ENCODE measurements at places on chromosomes 5 and 9.

DNA sequence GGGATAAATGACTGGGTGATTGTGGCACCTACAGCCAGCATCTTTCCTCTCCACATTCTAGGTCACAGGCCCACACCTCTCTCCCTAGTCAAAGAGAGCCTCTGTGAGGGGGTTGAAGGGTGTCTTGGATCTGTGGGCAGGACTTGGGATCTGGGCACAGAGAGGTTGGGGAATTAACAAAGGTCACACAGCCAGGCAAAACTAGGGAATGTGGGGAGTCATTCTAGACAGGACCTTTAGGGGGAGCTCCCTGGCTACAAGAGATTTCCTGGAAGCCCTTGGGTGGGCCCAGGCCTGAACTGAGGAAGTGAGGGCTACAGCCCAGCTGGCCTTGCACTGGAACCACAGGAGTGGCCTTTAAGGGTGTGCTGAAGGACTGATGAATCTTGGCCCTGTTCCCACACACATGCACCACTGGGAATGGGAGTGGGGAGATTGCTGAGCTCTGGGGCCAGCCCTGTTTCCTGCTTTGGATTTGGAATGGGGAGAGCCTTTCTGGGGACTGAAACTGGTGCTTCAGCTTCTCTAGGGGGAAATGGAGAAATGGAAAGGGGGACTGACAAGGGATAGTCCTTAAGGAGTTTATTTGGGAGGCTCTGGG lies 12.4 kb upstream of the CXXC5 start:
- DNase-seq, result no peak

DNA sequence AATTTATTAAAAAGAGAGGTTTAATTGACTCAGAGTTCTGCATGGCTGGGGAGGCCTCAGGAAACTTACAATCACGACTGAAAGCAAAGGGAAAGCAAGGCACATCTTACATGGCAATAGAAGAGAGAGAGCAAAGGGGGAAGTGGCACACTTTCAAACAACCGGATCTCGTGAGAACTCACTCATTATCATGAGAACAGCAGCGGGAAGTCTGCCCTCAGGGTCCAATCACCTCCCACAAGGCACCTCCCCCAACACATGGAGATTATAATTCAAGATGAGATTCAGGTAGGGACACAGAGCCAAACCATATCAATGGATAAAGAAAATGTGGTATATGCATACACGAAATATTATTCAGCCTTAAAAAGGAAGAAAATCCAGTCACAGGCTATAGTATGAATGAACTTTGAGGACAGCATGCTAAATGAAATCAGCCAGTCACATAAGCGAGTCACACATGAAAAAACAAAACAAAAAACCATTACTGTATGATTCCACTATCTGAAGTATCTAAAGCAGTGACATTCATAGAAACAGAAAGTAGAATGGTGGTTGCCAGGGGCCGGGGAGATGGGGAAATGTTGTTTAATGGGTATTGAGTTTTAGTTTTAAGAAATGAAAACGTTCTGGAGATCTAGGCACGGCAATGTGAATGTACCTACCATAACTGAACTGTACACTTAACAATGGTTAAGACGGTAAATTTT lies 83.4 kb upstream of the PCA3 start:
- DNase-seq, result no peak

DNA sequence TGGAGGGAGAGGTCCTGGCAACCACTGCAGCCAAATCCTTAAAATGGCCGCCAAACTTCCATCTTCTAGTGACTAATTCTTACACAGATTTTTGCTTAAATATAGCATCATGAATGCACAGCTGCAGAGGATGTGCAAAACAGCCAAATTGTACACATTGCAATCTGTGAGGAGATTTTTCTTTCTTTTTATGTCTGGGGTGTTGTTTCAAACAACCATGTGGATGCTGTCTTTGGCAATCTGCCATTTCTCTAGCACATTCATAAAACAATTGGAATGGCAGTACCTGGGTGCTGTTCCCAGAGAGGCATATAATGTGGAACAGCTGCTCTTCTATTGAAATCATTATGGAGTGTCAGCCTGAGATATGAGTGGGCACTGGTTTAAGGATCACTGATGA lies 1082.9 kb upstream of the SEMA6A start:
- DNase-seq, result no peak

DNA sequence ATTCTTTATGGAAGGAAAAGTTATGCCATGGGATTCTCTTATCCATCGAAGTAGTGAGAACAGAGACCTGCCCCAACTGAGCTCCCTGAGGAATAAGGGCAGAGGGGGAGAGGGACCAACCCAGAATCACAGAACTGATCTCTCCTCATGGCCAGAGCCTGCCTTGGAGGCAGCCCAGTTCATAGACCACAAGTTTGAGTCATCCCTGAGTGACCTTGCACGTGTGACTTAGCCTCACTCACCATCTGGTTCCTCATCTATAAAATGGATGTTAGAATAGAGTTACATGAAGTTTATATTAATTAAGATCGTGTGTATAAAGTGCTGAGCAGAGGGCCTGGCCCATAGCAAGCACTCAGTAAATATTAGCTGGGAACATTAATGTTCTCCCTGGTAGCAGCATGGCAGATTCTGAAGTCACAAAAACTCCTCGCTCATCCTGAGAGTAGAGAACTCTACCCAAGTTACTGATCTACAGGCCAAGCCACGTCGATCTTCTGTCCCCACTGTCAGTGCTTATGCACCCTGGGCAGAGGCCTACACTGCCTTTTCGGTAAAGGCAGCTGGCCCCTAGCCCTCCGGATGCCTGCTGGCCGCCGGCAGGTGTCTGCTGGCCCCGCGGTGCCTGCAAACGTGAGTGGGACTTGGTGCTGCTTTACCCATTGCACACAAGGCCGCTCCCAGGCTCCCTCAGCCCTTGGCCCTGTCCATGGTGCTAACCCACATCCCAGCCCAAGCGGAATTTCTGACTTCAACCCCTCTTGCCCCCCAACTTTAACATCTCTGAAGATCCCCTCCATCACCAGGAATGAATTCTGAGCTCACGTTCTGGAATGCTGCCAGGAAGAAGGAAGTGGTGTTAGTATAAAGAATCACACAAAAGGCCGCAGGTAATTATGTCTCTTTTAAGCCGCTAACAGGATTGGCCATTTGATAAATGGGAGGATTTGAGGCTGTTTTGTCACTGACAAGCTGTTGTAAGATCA lies 61.1 kb upstream of the ARAP3 start:
- DNase-seq, result no peak

DNA sequence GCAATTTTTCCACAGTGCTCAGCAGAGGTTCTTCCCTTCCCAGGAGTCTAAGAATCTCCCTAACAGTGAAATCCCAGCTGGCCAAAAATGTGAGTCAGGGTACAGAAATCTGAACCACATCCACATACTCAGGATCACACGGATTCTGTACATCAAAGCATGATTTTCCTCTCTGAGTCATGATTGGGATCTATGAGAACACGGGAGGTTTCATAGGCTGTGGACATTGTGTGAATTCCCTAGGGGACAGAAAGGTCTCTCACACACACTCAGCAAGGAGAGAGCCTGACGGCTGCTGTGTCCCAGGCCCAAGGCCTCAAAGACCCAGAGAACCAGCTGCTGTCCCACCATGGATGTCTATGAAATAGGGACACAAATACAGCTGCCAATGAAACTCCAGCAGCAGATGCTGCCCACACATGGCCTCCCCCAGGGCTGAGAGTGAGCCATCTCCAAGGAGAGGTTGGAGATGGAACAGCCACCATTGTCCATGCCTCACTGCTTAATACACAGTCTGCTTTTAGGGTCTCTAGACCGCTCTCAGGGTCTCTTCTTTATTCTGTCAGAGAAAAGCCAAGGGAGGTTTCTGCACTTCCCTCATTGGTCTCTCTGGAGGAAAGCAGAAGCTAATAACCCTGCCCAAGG lies 102.7 kb downstream of the ADAMTS12 start:
- no peak for DNase-seq

DNA sequence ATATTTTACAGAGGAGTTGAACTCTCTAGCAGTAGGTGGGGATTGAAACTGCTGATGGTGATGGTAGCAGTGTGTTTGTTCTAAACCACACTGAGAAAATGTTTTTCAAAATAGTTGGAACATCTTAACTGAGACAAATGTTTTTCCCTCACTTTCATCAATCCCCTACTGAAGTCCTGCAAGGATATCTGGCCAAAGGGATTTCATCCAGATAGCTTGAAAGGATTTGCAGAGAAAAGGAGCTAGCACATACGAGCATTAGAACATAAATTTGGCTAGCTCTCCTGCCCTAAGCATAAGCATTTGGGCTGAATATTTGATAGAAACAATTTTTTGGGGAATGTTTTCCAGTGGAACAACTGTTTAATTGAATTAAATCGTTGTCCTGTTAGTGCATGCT lies 153.9 kb downstream of the CDH9 start:
- DNase-seq, result no peak

Data from activated T-helper 1 cell treated with Interleukin-2 at 50 U/mL for 16 hours (primary cell).